ENCODE measurements at places on chromosomes 6 and 20.

DNA sequence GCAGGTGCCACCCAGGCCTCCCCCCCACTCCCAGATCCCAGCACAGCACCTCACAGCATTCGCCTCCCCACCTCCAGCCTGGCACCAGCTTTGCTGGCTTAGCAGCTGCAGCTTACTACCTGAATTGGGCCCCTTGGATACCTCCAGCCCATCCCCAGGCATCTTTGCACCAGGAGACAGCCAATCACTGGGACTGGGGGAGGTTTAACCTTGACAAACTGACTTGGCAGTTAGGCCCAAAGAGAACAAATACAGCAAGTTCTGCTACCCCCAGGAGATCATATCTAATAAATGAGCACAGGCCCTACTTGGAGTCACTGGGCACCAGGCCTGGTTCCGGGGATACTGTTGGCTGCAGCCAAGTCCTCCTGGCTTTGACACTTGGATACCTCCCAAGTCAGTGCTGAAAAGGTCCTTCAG is 8.8 kb downstream of the PDRG1 start:
- no peak for DNase-seq

DNA sequence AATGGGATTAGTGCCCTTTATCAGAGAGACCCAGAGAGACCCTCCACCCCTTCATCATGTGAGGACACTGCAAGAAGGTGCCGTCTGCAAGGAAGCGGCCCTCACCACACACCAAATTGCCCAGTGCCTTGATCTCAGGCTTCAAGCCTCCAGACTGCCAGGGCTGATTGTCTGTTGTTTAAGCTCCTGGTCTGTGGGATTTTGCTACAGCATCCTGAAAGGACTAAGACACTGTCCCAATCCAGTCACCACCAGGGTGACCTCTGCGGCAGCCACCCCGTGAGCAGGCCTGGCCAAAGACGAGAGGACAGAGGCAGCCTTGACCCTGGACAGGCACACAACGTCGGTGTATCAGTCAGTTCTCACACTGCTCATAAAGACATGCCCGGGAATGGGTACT is 13.5 kb upstream of the FRMD1 start:
- DNase-seq = no peak

DNA sequence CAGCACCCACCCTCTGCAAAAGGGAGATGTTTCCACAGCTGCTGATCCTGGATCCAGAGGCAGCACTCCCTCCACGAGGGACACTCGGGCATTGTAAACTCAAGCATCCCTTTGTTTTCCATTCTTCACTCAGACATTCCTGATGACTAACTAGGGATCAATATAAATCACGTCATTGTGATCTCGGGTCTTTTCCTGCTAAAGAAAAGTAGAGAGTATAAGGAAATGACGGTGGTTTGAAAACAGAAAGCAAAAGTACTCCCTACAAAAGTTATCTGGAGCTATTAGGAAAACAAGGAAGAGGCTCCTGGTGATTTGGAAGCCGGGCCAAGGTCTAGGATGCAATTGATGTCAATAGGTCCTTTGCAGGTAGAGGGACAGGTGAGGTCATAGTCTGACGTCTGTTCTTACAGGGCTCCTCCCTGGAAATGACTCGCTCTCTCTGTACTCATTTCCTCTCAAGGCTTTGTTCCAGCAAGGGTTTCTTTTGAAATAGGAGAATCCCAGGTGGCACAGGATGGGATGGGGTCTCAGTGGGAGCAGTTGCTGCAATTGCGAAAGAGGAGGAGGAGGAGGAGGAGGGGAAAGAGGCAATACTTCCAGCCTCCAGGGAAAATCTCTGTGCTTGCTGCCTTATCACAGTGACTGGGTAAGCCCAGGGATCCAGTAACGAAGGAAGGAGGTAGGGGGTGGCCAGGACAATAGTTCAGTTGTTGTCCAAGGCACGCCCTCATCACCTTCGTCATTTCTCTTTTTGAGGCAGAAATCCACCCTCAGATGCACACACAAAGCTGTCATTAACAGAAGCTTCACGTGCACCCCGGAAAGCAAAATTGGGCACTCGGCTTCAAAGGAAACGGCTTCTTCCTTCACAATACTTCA is 222.8 kb downstream of the LY86 start:
- no peak for DNase-seq

- DNase-seq = no peak
Observed at GRCh38 chr6:12439296-12439695, 149.1 kb downstream of the EDN1 start.

DNA sequence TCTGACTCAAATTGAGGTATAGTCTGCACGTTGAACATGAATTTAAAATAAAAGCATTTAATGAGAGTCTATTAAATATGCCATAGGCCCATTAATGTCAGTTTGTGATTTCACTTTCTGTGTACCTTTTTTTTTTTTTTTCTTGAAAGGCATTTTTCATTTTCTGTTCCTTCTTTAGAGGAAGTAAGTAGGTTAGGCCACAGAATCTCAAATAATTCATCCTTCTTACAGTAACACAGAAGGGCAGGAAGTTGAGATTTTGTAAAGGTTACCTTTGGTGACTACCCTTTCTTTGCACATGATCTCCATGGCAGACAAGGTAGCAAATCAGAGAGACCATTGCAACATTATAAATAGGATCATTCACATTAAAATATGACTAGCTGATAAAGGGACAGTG is 9.6 kb downstream of the L3MBTL3 start:
- DNase-seq = no peak

All from neuronal stem cell (in vitro differentiated cells).